NCI-H524 (cell line): ENCODE measurements at places on chromosomes 6 and 20.

- DNase-seq: no peak
These were observed 174.0 kb downstream of the BCKDHB start for GRCh38 chr6:80280262-80281010.

DNA sequence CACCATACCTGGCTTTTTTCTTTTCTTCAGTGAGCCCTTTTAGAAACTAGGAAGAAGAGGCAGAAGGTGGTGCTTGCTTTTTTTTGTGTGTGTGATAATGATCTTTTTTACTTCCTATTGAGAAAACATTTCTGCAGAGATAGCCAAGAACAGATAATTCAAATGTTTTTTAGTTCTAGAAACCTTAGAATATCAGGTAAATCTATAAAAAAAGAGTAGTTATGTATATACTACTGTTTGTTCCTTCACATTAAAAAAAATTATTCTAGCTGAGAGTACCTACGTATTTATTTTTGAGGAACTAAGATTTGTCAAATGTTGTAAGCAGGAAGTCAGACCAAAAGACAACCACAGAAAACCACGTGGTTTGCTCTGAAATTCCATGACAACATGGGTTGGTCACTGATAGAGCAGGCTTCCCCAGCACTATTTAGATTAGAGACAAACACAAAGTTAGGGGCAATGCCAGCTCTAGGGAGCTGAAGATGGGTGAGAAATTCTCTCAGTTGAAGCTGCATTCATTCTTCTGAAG lies 12.8 kb downstream of the STK4 start:
- no peak for DNase-seq

- no peak for DNase-seq
These were observed 820.1 kb downstream of the TENT5A start for GRCh38 chr6:80932359-80932758.

- no peak for DNase-seq
These were observed 1.1 kb downstream of the FBXO30 start for GRCh38 chr6:145813285-145814034.

GRCh38 chr20:14632906-14633305 lies 295.5 kb upstream of the FLRT3 start:
- no peak for DNase-seq

DNA sequence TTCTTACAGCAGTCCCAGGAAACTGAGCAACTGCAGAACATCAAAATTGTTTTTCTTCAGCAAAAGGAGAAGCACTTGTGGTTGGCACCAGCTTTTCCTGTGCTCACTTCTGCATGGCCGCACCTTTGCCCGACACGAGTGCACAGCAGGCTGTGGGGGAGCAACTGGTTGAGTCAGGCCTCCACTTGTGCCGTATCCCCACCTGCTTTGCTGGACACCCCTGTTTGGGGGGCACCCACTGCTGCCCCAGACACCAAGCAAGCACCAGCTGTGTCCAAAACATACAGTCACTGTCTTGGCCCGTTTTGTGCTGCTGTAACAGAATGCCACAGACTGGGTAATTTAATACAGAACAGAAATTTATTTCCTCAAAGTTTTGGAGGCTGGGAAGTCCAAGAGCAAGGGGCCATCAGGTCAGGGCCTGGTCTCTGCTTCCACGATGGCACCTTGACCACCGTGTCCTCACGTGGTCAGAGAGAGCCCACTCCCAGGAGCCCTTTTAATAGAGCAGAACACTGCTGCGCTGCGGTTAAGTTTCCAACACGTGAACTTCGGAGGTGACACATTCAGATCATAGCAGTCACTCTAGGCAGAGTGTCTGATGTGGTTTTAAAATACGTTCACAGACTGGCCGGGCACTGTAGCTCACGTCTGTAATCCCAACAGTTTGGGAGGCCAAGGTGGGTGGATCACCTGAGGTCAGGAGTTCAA lies 8.7 kb upstream of the GMEB2 start:
- no peak for DNase-seq

- DNase-seq: no peak
These were observed 368.3 kb upstream of the MANEA start for GRCh38 chr6:95209074-95209473.

DNA sequence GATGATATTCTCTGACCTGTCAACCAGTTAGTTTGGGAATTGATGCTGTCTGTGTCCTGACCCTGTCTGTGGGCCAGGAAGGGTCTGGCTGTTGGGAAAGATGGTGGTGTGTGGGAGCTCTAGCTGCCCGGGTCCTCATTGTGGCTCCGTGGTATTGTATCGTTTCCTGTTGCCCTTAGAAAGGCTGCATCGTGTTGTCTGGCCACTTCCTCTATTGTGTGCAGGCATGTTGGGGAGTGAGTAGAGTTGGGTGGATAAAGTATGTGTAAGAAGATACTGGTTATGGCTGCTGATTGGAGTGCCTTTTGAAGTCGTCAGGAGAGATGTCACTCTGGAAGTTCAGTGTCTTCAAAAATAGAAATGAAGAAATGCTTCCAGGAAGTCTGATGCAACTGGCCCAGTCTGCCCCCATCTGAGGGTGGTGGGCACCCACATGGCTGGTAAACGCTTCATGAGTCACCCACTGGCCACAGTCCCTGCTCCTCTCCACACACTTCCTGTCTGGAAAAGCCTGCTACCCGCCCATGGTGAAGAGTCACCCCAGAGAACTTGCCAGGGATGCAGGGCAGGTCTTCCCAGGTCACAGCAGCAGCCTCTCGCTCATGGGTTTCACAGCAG lies 27.9 kb downstream of the PPARD start:
- no peak for DNase-seq

DNA sequence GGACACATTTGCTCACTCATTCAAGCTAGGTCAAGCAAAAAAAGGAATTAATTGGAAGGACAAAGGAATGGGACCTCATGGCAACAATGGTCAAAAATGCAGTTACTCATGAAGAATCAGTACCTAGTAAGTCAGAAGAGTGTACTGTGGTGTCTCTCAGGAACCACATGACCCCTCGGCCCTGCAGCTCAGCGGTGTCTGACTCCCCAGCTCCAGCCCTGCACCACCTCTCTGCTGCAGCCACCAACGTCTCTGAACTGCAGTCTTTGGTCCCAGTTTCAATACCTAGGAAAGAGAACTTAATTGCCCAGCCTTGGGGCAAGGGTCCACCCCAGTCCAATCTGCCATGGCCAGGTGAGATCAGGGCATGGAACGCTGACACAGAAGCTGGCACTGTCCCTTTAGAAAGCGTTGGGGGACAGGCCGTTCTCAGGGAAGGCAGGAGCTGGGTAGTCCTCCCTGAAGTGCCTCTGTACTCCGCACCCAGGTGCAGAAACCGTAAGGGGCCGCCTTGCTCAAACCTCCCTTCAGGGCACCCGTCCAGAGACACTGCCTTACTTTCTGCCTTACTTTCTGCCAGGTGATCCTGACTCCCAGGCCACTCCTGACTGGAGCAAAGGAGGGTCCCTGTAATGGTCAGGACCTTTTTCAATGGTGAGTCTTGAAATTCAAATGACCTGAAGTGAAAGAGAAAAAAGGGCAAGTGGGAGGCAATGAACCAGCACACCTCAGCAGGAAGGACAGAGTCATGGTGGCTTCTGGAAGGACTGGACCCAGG lies 13.2 kb upstream of the NELFCD start:
- no peak for DNase-seq

GRCh38 chr6:131101911-131102680 lies 33.2 kb upstream of the AKAP7 start:
- DNase-seq: no peak

- no peak for DNase-seq
These were observed 25.1 kb downstream of the NEDD9 start for GRCh38 chr6:11207199-11207968.

DNA sequence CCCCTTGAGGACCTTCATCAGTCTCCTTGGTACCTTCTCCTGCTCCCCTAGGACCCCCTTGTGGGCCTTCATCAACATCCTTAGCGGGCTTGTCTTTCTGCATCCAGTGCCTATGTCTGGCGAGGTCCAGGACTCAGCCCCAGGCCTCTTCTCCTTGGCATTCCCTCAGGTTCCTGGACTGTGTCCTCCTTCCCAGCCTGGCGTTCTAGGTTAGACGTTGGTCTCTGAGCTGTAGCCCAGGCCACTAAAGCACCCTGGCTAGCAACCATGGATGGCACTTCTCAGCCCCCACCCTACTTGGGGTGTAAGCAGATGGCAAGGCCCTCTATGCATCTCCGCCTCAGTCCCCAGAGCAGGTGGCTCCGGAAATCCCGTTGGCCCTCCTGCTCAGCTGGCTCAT lies 51.5 kb upstream of the NNAT start:
- peak; percentile 93 for DNase-seq

DNA sequence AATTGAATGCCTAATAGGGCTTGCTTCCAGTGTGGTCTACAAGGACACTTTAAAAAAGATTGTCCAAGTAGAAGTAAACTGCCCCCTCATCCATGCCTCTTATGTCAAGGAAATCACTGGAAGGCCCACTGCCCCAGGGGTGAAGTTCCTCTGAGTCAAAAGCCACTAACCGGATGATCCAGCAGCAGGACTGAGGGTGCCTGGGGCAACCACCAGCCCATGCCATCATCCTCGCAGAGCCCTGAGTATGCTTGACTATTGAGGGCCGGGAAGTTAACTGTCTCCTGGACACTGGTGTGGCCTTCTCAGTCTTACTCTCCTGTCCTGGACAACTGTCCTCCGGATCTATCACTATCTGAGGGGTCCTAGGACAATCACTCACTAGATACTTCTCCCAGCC lies 411.5 kb downstream of the TENT5A start:
- DNase-seq: no peak

DNA sequence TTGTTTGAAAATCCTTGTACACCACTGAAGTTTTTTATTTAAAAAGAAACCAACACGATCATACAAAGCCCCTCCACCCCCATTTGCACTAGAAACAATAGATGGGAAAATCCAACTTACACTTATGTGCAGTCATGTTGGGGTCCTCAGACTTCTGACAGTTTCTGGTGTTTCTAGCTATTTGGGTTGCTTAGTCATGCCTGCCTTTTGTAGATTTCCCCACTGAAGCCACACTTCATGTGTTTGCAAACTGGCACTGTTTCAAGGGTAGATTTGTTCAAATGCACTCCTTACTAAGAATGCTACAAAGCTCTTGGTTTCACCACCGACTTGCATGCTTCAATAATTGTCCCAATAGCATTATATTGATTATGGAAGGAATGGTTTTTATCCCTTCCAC lies 1.5 kb downstream of the SH3BGRL2 start:
- DNase-seq: no peak

GRCh38 chr6:33746036-33746600 lies 587 bp downstream of the IP6K3 start:
- peak; percentile 78 for DNase-seq

DNA sequence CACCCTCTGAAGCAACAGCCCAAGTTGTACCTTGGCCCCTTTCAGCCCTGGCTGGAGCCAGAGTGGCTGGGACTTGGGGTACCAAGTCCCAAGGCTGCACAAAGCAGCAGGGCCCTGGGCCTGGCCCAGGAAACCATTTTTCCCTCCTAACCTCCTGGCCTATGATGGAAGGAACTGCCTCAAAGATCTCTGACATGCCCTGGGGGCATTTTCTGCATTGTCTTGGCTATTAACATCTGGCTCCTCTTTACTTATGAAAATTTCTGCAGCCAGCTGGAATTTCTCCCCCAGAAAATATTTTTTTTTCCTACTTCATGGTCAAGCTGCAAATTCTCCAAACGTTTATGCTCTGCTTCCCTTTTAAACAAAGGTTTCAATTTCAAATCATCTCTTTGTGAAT lies 269.4 kb upstream of the CDYL start:
- no peak for DNase-seq

- no peak for DNase-seq
These were observed 450.3 kb upstream of the MAN1A1 start for GRCh38 chr6:119799596-119800509.

DNA sequence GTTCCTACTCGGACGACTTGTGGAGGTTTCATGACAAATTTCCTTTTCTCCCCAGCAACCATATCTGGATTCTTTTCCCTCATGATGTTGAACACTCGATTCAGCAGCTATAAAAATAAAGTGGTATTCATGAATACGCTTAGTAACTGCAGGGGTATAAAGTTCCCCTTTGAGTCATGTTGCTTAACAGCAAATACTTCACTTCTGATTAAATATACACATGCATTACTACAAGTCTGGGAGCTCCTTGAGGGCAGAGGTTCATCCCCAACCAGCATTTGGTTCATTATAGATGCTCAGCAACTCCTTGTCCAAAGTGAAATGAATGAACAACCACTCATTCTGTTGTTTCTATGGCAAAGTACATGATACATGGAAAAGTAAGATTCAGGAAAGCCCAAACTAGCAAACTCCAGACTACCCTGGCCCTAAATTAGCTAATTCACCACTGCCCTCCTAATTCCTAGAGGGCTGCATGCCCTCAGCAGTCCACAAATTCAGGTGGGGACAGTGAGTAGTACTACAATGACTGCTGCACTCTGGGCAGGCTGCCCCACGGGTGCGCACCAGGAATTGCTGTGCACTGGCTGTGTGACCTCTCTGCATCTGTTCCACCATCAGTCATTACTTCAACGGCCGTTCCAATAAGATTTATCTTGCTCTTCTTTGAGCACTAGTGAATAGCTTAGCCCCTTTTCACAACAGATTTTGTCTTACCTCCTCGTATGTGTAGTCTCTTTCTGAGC lies 15.2 kb downstream of the EIF2S2 start:
- DNase-seq: no peak

GRCh38 chr6:16649241-16649640 lies 112.0 kb downstream of the ATXN1 start:
- no peak for DNase-seq

DNA sequence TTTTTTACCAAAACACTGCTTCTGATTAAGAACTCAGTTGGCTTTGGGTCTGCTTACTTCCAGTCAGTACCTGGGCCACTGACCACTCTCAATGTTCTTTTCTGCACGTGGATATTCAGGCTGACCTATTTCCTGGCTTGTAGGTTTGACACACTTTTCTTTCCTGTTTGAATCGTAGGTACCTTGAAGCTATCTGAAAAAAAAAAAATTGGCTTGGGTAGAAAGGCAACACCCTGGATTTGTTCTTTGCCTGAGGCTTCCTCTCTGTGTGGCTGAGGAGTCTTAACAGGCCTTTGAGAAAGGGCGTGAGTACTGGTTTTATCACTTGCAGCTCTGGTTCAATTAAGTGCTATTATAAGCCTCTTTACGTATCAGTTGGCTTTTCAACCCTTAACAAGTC lies 60.6 kb upstream of the IL20RA start:
- DNase-seq: no peak
